OCI-LY7 (cell line): ENCODE measurements at places on chromosomes 3 and 15. TPM values are rescaled to one million over a fixed set of nuclear protein-coding genes. Genes with fewer than 3 reads are reported as not detected.

Gene GPR27
- total RNA-seq: not detected in 2 replicates

- no peak for DNase-seq
These were observed 83.8 kb upstream of the FNDC3B start for GRCh38 chr3:171955598-171955997.

DNA sequence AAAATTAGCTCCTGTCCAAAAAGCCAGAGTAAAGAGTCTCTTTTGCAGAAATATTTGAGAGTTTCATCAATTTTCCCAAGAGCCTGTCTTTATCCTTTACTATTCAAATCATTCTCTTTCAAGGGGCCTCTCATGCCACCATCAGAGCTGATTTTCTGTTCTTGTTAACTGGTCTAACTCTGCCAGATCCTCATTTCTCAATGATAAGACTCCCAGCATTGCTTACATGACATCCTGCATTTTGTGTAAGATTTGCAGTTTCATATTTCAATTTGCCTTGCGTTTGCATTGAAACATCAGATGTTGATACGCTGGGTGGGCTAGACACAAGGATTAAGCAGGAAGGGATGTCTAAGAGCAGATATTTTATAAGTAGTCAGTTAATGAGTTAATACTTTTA, 228.7 kb downstream of the TBL1XR1 start:
- no peak for DNase-seq

Gene IL5RA
- total RNA-seq: not detected in 2 replicates

GRCh38 chr3:80338366-80338765, 570.6 kb upstream of the ROBO1 start:
- no peak for DNase-seq

Gene TERC
- 10.7 and 15.9 TPM in 2 replicates for total RNA-seq

Gene SPINT1
- total RNA-seq: 2.0 and 2.4 TPM in 2 replicates

DNA sequence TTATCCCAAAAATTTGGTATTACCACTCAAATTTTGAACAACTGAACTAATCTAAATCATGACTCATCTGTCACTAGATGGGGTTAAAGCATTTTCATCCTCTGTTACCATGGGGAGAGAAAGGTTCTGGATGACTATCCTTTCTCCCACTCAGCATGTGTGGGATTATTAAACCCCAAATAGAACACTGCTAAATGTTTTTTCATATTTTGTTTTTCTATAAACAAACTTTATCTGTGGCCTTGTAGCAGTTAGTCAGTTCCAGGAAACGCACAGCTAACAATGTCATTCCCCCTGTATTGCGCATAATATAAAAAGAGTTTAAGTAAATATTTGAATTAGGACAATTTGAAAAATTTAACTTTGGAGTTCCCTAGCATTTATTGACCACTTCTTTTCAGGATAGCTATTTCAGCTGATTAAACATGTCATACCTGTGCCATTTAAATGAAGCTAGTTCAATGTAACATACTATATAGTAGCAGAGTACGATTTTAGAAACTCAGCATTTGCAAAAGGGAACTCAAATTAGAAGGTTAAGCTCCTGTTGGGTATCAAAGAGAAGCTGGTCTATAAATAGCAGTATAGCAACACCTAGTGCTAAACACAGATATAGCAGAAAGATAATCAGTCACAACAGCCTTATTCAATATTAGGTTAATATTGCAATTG, 9.2 kb upstream of the TMEM212 start:
- peak; percentile 15 for DNase-seq

GRCh38 chr3:34382859-34383258, 584.4 kb downstream of the PDCD6IP start:
- DNase-seq: no peak

Gene SPSB4
- not detected in 2 replicates for total RNA-seq

GRCh38 chr3:54358969-54359694, 236.8 kb downstream of the CACNA2D3 start:
- no peak for DNase-seq

- peak; percentile 22 for DNase-seq
These were observed 132.6 kb upstream of the HES1 start for GRCh38 chr3:194003114-194004057.

- no peak for DNase-seq
These were observed 208.5 kb downstream of the LPP start for GRCh38 chr3:188362405-188362831.

GRCh38 chr3:99686955-99687612, 48.7 kb downstream of the COL8A1 start:
- DNase-seq: peak; percentile 39

- peak; percentile 86 for DNase-seq
These were observed 1.1 kb downstream of the EHD4 start for GRCh38 chr15:41971089-41971894.
